NCI-H1092 (cell line): ENCODE measurements at places on chromosomes 16 and 17.

GRCh38 chr17:66985338-66986237 lies 21.1 kb downstream of the CACNG4 start:
- no peak for DNase-seq

DNA sequence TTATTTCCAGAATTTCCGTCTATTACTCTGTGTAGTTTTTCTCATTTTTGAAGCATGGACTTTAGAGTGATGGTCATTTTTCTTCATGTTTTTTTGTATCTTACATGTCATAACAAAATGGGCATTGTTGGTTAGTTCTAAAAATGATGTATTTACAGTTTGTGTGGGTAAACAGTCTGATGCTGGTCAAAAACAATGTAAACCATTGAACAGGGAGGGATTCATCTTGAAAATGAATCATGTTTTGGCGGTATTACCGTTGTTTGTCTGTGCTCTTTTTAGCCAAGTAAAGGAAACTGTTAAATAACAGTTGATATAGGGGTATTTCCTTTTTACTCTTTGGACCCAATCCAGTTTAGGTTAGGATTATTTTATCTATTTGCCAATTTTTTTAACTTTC lies 315.8 kb downstream of the BCAS3 start:
- DNase-seq: no peak

- DNase-seq: peak; percentile 84
These were observed 10.6 kb downstream of the ATP6V0D1 start for GRCh38 chr16:67470359-67470758.

DNA sequence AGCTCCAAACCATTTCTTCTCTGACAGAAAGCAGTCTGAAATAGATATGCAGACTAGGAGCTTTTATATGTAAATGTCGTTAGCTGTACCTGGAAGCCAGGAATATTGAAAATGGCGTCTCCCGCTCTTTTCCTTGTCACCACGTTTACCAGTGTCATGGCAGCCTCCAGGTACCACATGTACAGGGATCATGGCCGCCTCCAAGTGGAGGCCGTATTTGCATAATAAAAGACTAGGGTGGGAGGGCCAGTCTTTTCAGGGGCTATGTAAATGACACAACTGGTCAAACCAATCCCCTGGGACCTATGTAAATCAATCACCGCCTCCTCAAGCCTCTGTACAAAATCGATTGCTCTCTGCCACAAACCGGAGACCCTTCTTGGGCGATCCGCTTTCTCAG lies 54.3 kb downstream of the MYOCD start:
- DNase-seq: no peak

GRCh38 chr16:75462806-75463205 lies 1.7 kb downstream of the TMEM170A start:
- no peak for DNase-seq

- no peak for DNase-seq
These were observed 2.0 kb upstream of the ARRB2 start for GRCh38 chr17:4708436-4708835.

- no peak for DNase-seq
These were observed 7.6 kb downstream of the HDAC5 start for GRCh38 chr17:44115585-44116415.

GRCh38 chr16:54545854-54546511 lies 259.4 kb upstream of the IRX3 start:
- no peak for DNase-seq

DNA sequence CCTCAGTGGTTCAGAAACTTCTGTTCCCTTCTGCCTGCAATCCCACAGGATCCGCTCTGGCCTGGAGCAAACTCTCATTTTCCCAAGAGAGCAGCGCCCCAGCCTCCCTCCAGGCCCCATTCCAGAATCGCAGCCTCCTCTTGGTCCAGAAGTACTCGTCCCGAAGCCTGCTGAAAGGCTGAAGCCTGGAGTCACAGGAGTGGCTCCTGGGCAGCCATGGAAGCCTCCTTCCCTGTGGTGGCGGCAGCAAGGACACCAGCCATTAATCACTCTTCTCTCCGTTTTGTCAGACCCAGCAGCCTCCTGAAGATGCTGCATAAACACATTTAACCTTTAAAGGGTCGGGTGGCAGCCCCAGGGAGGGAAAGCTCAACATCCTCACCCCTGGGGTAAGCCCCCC lies 66.9 kb upstream of the TNRC6C start:
- no peak for DNase-seq

GRCh38 chr16:81696166-81696960 lies 82.7 kb upstream of the PLCG2 start:
- no peak for DNase-seq

GRCh38 chr17:31390426-31390747 lies 1.1 kb upstream of the RAB11FIP4 start:
- no peak for DNase-seq
